ENCODE measurements at places on chromosomes 2 and 18. TPM values are rescaled to one million over a fixed set of nuclear protein-coding genes. Genes with fewer than 3 reads are reported as not detected.

The ERBB4 gene
- 0.42 TPM for total RNA-seq

The RAD51AP2 gene
- total RNA-seq = not detected

The CTAGE1 gene
- total RNA-seq = not detected

The CFAP65 gene
- total RNA-seq = not detected

The GKN1 gene
- total RNA-seq = not detected

The KHK gene
- 0.59 TPM for total RNA-seq

The ERFE gene
- 0.65 TPM for total RNA-seq

The RAB17 gene
- total RNA-seq = 0.60 TPM

The CNGA3 gene
- 0.05 TPM for total RNA-seq

The TBR1 gene
- total RNA-seq = under 0.01 TPM

The PPP1R1C gene
- 0.28 TPM for total RNA-seq

The CCDC195 gene
- total RNA-seq = not detected

The GPATCH11 gene
- 8.3 TPM for total RNA-seq

The GCG gene
- not detected for total RNA-seq

The GPBAR1 gene
- not detected for total RNA-seq

The TUBA3E gene
- total RNA-seq = 0.09 TPM

The ACMSD gene
- total RNA-seq = not detected

The SIX3 gene
- total RNA-seq = not detected

The LCT gene
- total RNA-seq = not detected

The SERPINB12 gene
- total RNA-seq = not detected

The AGXT gene
- not detected for total RNA-seq

The TLX2 gene
- total RNA-seq = not detected

The SETBP1 gene
- total RNA-seq = 0.89 TPM

The CRACDL gene
- not detected for total RNA-seq

The CCDC121 gene
- 0.83 TPM for total RNA-seq

The CYP27A1 gene
- total RNA-seq = 8.0 TPM

The CRYGB gene
- not detected for total RNA-seq

The RFTN2 gene
- 5.9 TPM for total RNA-seq

The POTEC gene
- total RNA-seq = not detected

The SERPINB11 gene
- total RNA-seq = not detected

The TFCP2L1 gene
- not detected for total RNA-seq

The IL1B gene
- 281 TPM for total RNA-seq

The MAP2 gene
- total RNA-seq = 0.59 TPM

The OBSL1 gene
- 43.1 TPM for total RNA-seq

The GFPT1 gene
- total RNA-seq = 93.2 TPM

The NEU4 gene
- total RNA-seq = 0.18 TPM

The C2orf74 gene
- 10.1 TPM for total RNA-seq

The SLC14A1 gene
- total RNA-seq = 135 TPM

The ELOA2 gene
- total RNA-seq = not detected

The EPAS1 gene
- 58.2 TPM for total RNA-seq

The SIGLEC15 gene
- 2.5 TPM for total RNA-seq

The ABCG5 gene
- not detected for total RNA-seq

The PTRHD1 gene
- total RNA-seq = 22.3 TPM

The PNKD gene
- total RNA-seq = 43.7 TPM

The EPB41L3 gene
- 3.6 TPM for total RNA-seq

The MYCN gene
- not detected for total RNA-seq

The PPIL3 gene
- total RNA-seq = 65.3 TPM

The PELI1 gene
- 13.6 TPM for total RNA-seq

The TTC27 gene
- total RNA-seq = 32.2 TPM

The SLC4A5 gene
- total RNA-seq = 0.83 TPM

The FER1L5 gene
- total RNA-seq = 0.59 TPM

The HOXD13 gene
- total RNA-seq = 2.4 TPM

The GREB1 gene
- 0.83 TPM for total RNA-seq

The MAT2A gene
- total RNA-seq = 170 TPM

Data from smooth muscle cell of the umbilical artery (primary cell).